ENCODE measurements at places on chromosomes 1 and 21. TPM values are rescaled to one million over a fixed set of nuclear protein-coding genes. Genes with fewer than 3 reads are reported as not detected.
A peak's percentile ranks its signal among the peaks of the same experiment; 100 is the strongest.

DNA sequence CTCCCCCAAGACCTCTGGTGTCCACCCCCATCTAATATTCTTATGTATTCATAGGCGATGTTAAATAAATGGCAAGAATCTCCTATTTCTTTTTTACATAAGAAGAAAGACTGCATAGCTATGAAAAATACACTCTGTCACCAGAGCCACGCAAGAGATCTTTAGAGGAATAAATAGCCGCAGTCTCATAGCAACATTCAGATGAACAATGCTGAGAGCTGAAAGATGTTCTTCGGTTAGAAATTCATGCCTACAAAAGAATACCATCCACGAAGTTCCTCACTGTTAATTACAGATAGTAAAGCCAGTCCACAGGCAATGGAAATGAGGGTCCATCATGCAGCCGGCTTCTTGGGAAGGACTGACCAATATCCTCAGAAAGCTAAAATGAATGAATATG is 76.0 kb upstream of the SOD1 start:
- DNase-seq, result no peak

DNA sequence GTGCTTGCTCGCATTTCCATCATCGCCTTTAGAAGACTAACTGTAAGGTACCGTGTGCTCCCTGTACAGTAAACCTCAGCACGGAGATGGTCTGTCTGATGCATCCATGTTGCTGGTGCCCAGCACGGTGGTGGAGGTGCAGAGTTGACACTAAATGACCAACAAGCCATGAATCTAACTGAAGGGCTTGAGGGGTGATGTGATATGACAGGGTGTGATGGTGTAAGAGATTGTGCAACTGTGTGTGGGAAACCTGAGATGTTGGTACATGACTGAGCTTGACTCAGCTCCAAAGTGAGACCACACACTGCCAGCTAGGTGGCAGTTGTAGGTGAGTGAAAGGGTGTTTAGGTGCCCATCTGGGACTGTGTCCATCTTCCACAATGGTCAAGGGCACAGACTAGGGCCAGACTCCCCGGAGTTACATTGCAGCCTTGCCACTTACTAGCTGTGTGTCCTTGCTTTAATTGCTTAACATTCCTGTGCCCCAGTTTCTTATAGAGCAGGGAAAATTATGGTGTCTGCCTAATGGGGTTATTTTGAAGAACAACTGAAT is 21.4 kb downstream of the SLC2A1 start:
- no peak for DNase-seq

DNA sequence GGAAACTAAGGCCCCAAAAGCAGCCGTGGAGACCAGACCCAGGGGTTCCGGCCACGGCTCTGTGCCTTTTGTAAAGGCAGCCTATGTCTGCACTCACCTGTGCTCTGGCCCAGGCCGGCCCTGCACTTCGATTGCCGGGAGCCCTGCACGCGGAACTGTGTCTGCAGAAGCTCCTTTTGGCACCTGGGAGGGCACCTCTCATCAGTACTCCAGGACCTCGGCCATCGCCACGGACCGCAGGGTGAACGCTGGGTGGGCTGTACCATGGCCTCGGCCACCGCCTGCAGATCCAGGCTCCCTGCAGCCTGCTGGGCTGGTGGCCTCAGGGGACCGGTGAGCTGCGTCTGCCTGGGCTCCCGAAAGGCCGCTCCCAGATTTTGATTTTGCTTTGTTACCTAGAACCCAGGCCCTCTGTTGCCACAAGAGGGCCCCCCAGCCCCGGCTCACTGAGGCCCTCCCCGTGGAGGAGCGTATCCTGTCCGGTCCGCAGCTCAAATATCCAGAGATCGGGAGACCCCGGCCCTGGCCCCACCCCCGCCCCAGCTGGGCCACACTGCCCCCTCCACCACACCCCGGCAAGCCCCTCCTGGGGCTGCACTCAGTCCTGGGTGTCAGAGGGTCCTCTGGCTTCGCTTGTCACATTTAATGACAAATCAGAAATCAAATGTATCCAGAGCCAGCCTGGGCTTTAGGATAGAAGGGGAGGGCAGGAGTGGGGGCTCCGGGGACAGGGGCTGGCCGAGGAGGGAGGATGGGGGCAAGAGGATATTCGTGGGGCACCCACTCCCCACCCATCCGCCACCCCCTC is 60.2 kb upstream of the PDE9A start:
- no peak for DNase-seq

DNA sequence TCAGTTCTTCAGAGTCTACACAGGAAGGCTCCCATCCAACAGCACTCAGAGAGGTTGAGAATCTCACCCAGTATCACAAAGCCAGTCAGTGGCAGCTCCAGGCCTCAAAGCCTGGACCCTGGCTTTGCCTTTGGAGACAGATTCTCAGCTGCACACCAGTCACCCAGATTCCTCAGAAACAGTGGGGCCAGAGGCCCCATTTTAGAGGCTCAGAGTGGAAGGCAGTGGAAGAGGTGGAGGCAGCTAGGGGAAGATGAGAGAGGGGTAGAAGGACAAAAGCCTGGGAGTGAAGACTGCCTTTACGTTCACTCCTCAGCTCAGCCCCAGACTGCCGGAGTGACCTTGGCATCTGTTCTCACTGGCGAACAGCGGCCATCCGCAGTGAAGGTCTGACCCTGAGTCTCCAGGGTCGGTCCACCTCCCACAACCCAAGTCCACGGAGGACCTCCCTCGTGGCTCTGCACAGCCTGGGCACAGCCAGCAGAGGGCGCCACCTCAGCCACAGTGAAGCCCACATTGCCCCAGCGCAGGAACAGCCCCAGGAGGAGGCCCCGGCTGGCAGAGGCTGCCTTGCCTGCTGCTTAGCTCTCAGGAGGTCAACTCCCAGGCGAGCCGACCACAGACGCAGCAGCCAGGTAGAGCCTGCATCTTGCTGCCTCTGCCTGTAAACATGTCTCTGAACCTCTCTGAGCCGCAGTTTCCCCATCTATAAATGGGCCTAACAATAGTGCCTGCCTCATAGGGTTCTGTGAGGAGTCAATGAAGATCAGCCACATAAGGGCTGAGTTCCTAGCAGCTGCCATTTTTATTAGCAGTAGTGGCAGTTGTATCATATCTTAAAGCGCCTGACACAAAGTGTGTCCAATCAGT is 5.9 kb upstream of the FNDC5 start:
- peak; percentile 15 for DNase-seq

GRCh38 chr1:30879940-30880677 is 28.4 kb downstream of the SDC3 start:
- DNase-seq, result no peak

Gene GPA33
- 1.2 TPM for polyA plus RNA-seq

Gene FMOD
- 58.0 TPM for polyA plus RNA-seq

Gene CR1L
- 0.86 TPM for polyA plus RNA-seq
